Fibroblast of skin of left quadriceps (primary cell): ENCODE measurements at places on chromosomes 7 and 10.

DNA sequence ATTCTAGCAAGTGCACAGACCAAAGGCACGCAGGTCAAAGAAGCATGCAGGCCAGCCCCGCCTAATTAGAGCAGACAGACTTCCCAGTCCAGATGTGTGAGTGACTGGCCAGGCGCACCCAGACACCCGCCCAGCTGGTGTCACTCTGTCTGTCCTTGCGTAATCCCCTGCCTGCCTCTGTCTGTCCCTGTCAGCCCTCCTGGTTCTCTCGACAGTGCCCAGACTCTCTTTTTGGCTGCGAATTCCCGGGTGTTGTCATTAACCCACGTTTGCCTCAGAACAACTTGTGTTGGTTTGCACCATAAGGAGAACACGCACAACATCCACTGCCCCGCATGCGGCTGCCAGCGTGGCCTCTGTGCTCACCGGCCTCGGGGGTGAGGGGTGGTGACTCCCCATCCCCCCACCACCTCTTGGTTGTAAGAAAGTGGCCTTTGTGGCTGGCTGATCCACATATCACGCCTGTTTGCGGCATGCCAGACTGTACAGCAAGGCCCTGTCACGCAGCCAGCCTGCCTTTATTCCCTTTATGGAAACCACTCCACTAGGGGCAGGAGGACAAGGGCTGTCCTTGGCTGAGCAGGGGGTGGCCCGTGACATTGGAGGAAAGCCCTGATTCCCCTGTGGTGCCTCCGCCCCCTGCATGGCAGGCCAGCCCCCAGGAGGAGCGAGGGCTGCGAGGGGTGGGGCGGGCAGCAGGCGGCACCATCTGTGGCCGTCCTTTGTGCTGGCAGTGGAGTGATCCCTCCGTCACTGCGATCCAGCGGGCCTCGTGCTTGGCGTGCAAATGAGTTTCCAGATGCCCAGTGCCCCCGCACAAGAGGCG, 72.8 kb upstream of the PPIF start:
- no peak for DNase-seq

- peak; percentile 47 for DNase-seq
Observed at GRCh38 chr7:149559711-149560110, 62.1 kb upstream of the ZNF746 start.

DNA sequence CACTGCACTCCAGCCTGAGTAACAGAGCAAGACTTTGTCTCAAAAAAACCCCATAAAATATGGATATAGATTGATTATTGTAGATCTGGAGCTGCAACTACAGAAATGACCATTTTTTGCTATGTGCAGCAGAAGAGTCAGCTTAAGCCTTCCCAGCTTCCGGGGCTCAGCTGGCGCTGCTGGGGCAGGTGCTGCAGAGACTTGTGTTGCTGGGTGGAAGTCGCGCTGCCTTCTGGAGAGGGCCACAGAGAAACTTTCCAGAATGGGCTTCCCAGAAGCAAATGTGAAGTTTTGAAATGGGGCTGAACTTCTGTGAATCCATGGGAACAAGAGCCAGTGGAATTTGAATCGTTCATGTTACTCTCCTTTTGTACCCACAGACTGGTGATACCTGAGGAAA, 37.3 kb upstream of the RSBN1L start:
- DNase-seq: no peak

DNA sequence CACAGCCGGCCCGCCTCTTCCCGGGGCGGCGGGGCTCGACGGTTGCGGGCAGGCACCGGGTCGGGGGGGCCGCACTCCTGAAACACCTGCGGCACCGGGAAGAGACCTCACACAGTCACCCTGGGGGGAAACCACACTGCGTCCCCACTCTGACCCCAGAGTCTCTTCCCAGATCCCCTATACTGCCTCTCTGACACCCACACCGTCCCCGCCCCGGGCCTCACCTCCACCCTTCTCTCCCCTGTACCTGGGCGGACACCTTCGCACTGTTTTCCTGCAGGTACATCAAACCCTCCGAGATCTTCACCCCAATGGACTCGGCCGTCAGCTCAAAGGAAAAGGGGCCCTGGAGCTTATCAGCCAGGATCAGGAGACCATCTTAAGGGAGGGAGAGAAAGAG, 3.4 kb upstream of the GAL3ST4 start:
- no peak for DNase-seq

DNA sequence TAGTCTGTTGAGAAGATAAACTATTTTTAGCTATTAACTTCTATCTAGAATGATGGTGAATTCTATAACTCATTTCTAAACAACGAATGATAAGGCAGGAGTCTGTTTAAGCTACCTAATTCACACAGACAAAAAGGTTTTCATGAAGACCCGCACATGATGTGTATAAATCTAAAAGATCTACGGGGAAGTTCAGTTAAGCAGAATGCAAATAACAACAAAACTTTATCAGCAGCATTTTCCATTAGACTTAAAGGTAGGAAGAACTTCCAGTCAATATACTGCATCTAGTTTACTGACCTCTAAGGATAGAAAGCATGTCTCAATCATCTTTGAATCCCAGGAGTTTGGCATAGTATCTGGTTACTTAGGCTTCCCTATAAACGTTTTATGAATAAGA, 62.6 kb downstream of the CDK6 start:
- no peak for DNase-seq

GRCh38 chr7:46071601-46072000, 150.5 kb upstream of the IGFBP3 start:
- DNase-seq: no peak

DNA sequence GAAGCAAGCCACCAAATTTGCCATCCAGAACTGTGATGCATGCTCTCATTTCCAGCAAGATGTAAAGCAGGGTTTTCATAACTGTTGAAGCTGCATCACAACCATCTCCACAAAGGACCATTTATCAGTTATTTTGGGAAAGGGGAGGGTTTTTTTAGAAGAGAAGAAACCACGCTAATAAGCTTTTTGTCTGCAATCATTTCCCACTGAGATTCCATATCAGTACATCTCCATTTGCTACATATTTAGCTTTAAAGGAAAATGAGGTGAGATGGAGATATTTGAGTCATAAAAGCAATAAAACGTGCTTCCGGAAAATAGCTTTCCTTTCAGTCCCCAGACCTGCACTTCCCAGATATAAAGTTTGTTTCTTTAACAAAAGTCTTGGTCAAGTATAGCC, 258.2 kb downstream of the FRMD4A start:
- no peak for DNase-seq

DNA sequence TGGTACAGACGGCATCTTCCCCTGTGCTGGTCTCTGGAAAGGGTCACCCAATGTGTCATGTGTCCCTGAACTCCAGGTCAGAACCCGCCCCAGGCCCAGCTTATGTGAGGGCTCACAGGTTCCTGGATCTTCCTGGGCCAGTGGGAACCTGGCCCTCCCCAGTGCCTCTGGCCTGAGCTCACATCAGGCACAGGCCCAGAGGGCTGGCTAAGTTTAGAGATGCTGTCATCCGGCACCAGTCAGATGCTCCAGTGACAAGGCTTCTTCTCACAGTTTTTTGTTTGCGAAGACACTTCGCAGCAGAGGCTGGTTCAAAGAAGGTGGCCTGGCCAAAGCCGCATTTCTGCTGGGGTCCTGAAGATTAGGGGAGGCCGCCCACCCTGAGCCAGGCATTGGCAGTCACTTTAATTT, 11.8 kb downstream of the CAMK2B start:
- DNase-seq: no peak

DNA sequence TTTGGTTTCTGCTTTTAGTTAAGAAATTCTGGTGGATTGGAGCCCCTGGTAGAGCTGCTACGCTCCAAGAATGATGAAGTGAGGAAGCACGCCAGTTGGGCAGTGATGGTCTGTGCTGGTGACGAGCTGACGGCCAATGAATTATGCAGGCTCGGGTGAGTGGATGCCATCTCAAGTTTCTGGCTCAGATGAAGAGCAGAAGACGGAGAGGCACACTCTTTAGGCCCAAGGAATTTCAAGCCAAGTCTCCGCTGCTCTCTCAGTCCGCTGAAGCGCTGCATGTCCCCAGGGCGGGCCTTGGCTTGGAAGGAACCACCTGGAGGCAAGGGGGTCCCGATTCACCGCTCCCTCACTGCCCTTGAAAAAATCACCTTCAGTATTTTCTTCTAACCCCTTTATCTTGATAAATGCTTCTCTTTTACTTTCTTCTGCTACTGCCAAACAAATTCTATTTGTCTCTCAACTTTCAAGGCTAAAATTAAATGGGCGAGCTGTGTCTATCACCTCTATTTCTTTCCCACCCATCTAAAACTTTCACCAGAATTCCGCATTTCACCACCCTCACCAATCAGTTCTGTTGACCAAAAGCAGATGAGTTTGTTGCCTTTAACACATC, 74.2 kb downstream of the ARMC3 start:
- DNase-seq: no peak

DNA sequence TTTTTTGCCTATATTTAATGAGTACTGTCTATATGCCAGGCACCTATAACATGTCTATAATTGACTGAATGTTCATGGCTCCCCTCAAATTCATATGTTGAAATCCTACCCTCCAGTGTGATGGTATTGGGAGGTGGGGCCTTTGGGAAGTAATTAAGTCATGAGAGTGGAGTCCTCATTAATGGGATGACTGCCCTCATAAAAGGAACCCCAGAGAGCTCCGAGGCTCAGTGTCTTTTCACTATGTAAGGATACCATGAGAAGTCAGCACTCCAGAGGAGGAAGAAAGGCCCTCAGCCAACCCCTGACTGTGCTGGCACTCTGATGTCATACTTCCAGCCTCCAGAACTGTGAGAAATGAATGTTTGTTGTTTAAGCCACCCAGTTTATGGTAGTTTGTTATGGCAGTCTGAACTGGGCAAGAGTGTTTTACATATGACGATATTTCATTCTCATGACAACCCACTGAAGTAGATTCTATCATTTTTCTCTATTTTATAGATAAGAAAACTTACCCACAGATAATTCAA, 61.1 kb upstream of the PCGF5 start:
- DNase-seq: no peak

DNA sequence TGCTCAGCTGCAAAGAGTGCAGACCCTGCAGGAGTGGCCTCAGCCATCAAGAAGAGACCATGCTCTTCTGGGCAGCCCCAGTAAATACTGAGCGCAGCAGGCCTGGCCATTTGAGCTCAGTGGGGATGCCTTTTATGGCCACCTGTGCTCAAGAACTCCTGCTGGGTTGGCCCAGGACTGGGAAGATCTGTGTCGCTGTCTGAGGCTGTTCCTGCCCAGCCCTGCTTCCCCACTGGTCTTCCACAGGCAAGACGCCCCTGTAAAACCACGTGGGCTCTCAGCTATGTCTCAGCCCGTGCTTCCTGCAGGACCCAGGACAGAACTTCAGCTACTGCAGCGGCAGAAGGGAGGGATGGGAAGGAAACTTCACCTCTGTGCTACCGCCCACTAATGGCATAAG, 10.5 kb upstream of the PPIF start:
- DNase-seq: no peak

- DNase-seq: no peak
Observed at GRCh38 chr10:110531687-110532086, 34.0 kb downstream of the DUSP5 start.

GRCh38 chr10:2978111-2978510, 89.2 kb upstream of the PFKP start:
- peak; percentile 42 for DNase-seq

DNA sequence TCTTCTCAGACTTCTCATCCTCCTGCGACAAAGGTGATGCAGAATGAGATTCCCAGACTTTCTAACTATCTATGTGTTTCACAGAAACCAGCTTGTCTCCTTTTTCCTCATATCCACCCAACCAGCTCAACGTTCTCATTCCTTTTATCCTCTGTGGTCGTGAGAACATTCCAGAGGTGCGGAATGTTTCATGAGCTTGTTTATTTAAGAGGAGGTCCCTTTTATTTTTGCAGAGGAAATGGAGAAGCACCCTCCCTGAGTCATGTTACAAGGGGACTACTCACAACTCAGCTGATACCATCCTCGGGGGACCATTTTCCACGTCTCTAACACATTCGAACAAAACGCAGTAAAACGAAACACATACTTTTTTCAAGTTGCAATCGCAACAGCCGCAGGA, 93.2 kb downstream of the ZRANB1 start:
- peak; percentile 89 for DNase-seq

GRCh38 chr10:61963669-61964058, 62.2 kb downstream of the ARID5B start:
- no peak for DNase-seq

- DNase-seq: peak; percentile 80
Observed at GRCh38 chr10:98344589-98345038, 70.4 kb downstream of the PYROXD2 start.

DNA sequence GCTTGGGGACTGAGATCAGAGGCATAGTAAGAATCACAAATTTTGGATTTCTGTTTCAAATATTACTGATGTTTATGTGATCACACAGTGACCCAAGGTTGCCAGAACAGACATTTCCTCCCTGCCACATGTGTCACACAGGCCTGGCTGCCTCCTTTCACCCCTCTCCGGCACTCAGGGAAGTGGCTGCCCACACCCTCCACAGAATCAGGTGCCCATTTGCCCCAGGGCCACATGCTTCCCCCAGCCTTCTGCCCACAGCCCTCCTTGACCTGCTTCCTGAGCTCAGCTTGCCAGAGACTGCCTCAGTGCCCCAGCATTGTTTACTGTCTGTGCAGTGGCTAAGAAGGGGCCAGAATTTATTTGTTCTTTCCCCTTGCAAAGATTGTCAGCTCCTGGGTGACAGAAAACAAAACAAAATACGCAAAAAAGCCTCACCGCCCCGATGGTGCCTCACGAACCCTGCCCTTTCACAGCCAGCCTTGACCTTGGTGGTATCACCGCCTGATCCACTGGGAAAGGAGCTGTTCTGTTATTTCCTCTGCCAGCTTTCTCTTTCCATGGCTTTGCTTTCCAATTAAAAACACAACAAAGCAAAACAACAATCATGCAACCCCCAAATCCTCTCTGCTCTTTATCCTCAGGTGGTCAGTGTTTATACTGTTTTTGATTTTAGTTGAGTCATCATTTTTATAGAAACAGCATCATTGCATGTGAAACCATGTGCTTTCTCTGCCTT, 52.8 kb downstream of the CHN2 start:
- DNase-seq: no peak

DNA sequence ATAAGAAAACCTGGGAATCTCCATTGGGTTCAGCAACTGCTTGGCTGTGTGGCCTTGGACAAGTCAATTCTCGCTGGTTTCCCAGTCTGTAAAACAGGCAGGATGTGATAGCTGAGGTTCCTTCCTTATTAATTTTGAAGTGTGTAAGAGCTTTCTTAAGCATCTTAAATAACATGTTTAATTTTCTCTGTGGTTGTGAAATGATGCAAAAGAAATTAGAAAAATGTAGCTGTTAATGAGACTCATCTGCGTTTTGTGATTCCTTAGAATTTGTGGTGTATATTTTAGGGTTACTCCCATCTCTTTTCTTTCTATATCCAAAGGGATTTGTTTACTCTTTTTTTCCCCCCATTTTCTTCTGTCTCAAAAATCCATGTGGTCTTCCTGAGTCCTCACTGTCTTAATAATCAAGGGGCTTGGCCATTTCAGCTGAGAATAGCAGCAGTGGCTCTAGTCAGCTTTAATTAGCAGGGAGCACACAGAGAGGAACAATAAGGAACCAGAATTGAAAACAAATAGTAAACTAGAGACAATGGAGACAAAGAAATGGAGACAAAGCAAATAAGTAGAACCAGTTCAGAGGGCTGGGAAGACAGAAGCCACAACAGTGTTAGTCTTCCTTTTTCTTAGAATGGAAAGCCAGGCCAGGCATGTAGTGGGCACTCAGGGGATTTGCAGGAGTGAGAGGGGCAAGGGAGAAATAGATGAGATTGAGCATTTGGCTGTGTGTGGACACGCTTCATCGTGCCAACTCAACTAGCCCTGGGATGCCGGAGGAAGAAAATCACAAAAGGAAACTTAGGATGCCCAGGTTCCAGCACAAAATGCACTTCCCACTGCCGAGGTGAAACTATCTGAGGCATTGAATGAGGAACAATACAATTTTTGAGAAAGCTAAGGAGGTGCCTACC, 93.9 kb downstream of the CHN2 start:
- DNase-seq: peak; percentile 43

GRCh38 chr7:140571538-140572122, 69.0 kb downstream of the DENND2A start:
- DNase-seq: no peak
